GM18507 (cell line): ENCODE measurements at places on chromosomes 12 and 14.

DNA sequence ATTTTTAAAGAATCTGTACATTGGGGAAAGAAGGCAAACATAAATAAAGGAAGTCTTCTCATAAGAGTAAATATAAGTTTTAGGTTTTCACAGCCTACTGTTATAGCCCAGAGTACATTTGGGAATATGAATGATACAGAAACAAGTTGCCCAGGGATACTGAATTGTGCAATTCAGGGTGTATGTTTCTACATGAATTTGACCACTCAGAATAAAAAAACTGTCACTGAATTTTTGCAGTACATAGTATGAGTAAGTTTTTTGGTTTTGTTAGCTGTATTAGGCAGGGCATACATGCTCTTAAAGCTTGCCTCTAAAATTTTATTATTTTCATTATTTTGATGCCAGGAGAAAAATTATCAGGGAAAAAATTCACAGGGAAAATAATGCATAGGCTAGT lies 6.6 kb upstream of the PCNX4 start:
- DNase-seq, result no peak

- no peak for DNase-seq
These were observed 32.4 kb upstream of the ULK1 start for GRCh38 chr12:131862084-131862441.

DNA sequence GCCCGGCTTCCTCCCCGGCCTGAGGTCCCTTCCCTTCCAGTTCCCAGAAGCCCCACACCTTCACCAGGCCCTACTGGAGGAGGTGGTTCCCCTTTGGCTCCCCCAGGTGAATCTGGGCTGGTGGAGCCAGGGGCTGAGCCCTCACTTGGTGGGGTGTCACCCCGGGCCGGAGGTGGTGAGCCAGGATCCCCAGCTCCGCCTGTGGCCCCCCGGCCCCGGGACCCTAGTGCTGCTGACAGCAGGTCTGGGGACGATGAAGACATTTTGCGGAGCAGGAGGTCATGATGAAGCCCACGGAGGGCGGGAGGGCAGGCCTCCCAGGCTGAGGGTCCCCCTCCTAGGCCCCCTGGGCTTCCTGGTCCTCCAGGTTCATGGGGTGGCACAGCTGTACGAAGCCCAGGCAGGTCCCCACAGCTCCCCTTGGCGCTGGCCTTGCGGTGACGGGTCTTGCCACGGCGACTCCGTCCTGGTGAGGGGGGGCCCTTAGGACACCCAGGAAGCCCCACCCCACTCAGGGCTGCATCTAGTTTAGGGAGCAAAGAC lies 16.6 kb downstream of the MAP3K12 start:
- no peak for DNase-seq

GRCh38 chr14:61812347-61813095 lies 50.3 kb downstream of the SNAPC1 start:
- no peak for DNase-seq

- no peak for DNase-seq
These were observed 41.3 kb downstream of the FANCM start for GRCh38 chr14:45177076-45177475.

GRCh38 chr12:11731455-11731854 lies 82.0 kb downstream of the ETV6 start:
- DNase-seq, result no peak

DNA sequence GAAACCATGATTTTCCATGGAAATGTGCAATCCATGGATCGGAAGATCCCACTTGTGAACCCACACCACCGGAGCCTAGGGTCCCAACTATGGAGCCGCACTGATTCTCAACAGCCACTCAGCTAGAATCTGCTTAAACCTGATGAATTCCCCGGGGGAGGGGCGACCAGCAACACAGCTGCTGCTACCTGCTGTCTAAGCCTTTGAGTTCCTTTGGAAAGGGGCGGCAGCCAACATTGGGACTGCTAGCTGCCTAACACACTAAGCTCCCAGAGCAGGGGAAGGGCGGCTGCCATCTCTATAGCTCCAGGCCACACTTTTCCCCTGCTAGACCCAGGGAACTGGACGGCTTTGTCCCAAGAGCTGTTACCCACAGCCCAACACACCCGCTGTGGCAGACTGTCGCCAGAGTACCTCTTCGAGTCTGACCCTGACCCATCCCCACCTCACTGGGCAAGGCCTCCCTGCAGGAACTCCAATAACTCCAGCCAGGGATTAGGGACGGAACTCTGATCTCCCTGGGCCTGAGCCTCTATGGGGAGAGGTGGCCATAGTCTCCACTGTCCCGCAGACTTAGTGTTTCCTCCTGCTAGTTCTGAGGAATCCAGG lies 205.8 kb upstream of the SLC16A7 start:
- no peak for DNase-seq

GRCh38 chr12:30953257-30953656 lies 26.7 kb downstream of the TSPAN11 start:
- DNase-seq, result no peak

DNA sequence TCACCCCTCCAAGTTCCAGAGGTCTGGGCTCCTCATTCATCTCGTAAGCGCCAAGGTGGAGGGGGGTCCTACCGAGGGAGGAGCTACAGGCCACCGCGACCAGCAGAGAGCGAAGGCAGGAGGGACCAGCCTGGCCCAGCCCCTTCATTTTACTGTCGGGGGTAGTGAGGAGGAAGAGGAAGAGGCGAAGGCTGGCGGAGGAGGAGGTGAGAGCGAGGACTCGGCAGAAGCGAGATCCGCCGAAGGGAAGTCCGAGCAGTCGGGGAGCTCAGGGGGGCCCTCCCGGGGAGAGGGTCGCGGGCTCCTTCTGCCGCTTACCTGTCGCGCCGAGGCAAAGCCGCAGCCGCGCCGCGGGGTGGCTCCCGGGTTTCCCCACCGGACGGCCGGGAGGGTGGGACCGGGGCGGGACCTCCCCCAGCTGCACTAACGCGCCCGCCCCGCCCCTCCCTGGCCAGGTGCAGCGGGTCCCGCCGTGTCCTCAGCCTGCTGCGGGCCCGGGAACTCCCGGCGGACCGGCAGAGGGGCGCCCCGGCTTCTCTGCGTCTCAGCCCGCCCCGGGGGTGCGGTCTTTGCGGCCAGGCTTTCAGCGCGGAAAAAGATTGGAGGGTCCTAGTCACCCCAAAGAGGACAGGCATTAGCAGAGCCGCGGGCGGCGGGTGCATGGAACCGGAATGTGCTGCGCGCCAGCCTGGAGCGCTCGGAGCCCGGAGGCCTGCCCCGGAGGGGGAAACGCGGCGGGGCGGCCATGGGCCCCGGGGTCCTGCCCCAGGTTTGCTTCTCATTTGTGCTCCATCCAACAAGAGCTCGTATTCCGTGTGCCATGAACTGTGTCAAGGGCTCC lies at the start of gene GALNT6:
GALNT6 (minus strand) TSS at position 124 of the 841 bp plus-strand sequence. CDS start 11,625 bp downstream, outside the sequence.
- peak; percentile 70 for DNase-seq

DNA sequence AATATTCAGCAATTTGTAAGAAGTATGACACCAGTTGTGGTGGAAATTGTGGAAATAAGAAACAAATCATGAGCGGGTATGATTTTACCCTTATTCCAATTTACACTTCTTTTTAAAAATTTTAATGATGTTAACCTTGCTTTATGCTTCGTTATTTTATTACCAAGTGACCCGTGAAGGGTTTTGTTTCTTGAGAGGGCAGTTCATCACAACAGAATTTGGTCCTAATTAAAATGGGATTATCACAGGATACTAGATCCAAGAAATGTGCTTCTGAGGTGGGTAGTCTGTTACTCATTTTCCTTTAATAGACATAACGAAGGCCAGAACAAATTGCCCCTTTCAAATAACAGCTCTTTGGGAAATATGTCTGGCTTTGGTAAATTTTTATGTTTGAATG lies 25.5 kb upstream of the RASSF8 start:
- DNase-seq, result no peak

- DNase-seq, result no peak
These were observed 39.2 kb upstream of the AMN1 start for GRCh38 chr12:31768046-31768445.

- DNase-seq, result no peak
These were observed 12.4 kb upstream of the SLC6A12 start for GRCh38 chr12:226401-226800.

DNA sequence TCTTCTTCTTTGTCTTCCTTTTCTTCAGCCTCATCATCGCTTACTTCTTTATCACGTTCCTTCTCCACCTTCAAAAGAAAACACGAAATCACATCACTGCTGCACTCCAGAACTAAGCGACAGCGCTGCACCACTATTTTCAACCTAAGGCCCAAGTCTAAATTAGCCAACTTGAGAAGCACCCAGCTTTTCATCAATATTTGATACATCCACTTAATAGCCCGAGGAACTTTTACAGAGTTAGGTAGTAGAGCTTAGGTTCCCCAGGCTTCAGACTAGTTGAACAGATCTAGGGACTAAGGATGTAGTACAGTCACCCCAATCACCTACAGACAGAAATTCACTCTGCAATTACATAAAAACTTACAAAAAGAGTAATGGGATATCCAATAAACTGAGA lies 1.9 kb downstream of the HSP90AA1 start:
- no peak for DNase-seq

DNA sequence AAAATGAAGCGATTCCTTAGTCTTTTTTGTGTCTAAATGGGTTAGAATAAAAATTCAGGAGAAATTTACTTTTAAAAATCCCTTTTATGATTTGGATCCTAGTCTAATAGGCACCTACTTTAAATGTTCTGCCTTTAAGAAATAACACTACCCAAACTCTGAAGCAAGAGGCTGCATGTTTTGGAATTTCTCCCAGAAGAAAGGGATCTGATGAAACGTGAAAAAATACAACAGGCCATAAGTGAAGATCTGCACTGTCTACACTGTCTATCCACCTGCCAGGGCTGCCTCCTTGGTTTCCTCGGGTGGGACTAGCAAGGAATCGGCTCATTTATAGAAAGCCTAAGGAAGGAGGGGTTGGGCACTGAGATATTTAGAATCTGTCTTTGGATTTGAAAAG lies 22.1 kb downstream of the ACVR1B start:
- DNase-seq, result no peak

- DNase-seq, result peak; percentile 25
These were observed 107.4 kb upstream of the MED13L start for GRCh38 chr12:116384691-116385485.

DNA sequence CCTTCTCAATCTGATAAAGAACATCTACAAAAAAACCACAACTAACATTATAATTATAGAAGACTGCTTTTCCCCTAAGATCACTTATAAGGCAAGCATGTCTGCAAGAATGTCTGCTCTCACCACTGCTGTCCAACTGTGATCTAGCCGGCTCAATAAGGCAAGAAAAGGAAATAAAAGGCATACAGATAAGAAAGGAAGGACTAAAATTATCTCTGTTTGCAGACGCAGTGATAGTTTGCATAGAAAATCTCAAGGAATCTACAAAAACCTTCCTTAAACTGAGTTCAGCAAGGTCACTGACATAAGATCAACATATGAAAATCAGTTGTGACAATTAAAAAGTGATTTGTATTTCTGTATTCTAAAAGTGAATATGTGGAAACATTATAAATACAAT lies 138.0 kb upstream of the EGLN3 start:
- DNase-seq, result no peak

- no peak for DNase-seq
These were observed 45.7 kb upstream of the VASH1 start for GRCh38 chr14:76715511-76716081.

DNA sequence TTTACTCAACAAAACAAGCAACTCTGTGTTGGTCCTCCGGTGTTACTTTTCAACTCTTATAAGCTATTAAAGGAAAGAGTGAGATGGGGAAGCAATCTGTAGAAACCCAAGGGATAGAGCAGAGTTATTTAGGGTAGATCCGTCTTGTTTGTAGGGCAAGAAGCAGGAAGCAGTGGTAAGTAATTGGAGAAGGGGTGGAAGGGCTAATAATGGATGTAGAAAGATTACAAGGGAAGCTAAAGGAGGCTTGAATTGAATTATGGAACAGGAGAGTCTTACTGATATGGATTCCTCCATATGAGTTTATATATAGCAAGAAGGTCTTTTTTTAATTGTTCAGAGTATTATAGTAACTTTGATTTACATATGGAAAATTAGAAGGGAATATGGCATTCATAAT lies 72.7 kb downstream of the MNAT1 start:
- no peak for DNase-seq

- no peak for DNase-seq
These were observed 117.4 kb downstream of the DAD1 start for GRCh38 chr14:22471545-22472121.

DNA sequence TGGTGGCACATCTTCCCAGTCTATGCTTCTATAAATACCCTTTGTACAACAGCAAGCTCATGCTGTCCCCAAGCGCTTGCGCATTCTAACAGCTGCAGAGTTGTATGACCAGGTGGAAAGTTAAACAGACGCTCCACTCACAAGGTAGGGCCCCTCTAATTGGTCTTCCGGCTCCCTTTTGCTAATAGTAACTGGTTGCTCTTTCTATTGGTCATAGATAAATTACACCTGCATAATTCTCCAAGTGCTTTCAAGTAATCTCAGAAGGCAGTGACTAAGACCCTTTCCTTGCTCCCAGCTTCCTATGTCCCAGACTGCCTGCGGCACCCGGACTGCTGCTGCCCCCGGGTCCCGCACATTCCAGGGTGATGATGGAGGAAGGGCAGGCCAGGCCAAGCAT lies 6.1 kb upstream of the TSPAN9 start:
- DNase-seq, result no peak

GRCh38 chr12:93839064-93839463 lies 161.9 kb downstream of the CRADD start:
- no peak for DNase-seq

- no peak for DNase-seq
These were observed 30.5 kb downstream of the TSPAN19 start for GRCh38 chr12:85005615-85006014.

DNA sequence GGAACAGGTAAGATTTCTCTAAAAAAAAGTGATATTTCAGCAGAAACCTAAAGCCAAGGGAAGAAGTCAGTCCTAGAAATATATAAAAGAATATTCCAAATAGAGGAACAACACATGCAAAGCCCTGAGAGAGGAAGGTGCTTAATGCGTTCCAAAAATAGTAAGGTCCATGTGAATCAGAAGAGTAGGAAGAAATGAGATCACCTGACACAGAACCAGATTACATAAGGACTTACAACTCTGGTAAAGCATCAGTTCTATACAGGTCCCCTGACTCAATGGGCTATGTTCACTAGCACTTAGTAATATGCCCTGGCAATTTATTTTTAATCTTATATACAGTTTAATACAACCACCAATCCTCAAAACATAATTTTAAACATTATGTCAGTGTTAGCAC lies 30.0 kb downstream of the SENP1 start:
- no peak for DNase-seq
